Right forelimb (tissue), 1 donor: ENCODE measurements at places on chromosomes 6 and 20.

- no peak for DNase-seq
These were observed 158.8 kb downstream of the CDH26 start for GRCh38 chr20:60117065-60117464.

- no peak for DNase-seq
These were observed 43.9 kb downstream of the PLCB4 start for GRCh38 chr20:9112541-9113515.

DNA sequence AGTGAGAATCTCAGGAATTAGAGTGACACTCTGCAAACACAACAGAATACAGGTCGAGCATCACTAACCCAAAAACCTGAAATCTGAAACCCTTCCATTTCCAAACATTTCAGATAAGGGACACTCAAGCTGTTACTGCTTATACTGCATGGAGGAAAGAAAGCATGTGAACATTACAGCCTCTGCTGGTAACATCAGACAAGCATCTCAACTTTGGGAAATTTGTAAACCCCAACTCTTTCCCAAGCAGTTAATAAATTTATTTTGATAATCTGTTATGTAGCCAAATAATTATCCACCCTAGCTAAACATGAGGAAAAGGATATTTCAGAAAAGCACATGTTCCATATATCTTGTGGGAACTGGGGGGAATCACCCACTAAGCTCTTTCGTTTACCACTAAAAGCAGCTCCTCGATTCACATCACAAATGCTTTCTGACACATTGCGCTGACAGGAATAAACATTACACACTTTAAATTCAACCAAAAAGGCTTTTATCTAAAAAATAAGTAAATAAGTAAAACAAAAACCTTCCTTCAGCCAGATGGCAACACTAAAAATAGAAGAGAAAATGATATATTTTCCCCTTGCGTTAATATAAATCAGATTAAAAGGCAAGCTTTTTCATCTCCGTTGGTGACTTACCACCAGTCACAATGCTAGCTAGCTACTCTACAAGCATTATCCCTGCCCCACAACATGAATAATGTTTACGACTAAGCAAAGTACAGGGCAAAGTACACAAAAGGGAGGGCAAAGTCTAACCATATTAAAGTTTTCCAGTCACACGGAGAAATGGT, 120.8 kb downstream of the MAP7 start:
- DNase-seq = no peak

DNA sequence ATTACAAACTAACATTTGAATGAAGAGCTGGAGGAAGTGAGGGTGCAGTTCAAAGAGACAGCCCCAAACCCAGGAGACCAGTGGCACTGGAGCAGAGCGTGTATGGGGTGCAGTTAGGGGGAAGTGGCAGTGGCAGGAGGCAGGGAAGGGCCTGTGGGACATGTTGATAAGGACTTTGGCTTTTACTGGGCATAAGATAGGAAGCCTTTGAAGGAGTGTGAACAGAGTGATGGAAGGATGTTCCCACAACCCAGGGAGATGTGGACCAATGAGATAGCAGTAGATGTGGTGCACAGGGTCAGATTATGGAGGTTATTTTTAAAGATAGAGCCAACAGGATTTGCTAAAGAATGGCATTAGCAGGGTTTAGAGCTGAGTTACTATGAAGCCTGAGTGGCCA, 56.4 kb downstream of the AIG1 start:
- no peak for DNase-seq

GRCh38 chr6:129865013-129865412, 3.9 kb upstream of the TMEM244 start:
- DNase-seq = no peak

GRCh38 chr6:108465098-108465495, 95.6 kb upstream of the FOXO3 start:
- DNase-seq = no peak

- no peak for DNase-seq
These were observed 222.8 kb downstream of the LY86 start for GRCh38 chr6:6811128-6812009.

GRCh38 chr20:9743871-9744270, 95.0 kb downstream of the PAK5 start:
- no peak for DNase-seq

GRCh38 chr6:15864038-15864707, 201.3 kb upstream of the DTNBP1 start:
- no peak for DNase-seq

GRCh38 chr20:21125849-21126580, at the start of gene KIZ:
Gene KIZ, plus strand, starts transcription at chr20:21126082. Its CDS starts 34 bp downstream, at chr20:21126116.
- peak; percentile 98 for DNase-seq

- no peak for DNase-seq
These were observed 52.9 kb downstream of the KAT14 start for GRCh38 chr20:18190338-18191233.

- DNase-seq = no peak
These were observed 1.4 kb upstream of the CHD6 start for GRCh38 chr20:41619360-41620100.
